ENCODE measurements at places on chromosomes 6 and 20. TPM values are rescaled to one million over a fixed set of nuclear protein-coding genes. Genes with fewer than 3 reads are reported as not detected.

DNA sequence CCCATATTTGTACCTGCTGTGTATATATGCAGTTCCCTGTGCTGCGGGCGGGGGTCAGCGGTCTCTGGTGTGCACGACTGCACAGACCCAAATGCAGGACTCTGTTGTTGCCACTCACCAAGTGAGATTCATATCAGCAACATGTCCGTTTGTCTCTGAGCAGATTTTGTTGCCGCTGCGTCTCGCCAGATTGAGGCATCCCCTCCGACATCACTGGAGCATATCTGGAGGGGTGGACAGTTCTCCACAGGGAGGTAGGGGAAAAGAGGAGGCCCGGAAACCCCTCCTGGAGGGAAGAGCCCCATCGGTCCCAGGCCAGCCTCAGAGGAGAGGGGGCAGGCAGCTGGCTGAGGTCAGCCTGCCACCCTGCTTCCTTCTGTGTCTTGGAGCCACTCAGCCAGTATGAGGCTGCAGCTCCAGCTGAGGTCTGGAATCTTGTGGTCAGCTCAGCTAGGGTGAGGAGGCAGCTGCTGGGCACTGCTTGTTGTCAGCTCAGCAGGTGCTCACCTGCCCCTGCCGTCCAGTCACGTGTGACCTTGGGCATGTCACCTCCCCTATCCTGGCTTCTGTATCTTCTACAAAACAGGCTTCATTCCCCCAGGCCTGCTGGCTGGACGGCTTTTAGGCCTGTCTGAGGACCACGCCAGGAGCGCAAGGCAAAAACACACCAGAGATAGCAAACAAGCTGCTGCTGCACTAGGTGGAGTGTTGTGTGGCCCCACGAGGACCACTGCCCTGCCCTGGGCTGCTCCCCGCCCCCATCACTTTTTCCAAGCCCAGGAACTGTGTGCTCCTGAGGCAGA, 47.1 kb downstream of the HNF4A start:
- DNase-seq: no peak

The JPH2 gene
- not detected for total RNA-seq

- no peak for DNase-seq
Measured at GRCh38 chr20:43541214-43541613, 17.6 kb upstream of the SGK2 start.

DNA sequence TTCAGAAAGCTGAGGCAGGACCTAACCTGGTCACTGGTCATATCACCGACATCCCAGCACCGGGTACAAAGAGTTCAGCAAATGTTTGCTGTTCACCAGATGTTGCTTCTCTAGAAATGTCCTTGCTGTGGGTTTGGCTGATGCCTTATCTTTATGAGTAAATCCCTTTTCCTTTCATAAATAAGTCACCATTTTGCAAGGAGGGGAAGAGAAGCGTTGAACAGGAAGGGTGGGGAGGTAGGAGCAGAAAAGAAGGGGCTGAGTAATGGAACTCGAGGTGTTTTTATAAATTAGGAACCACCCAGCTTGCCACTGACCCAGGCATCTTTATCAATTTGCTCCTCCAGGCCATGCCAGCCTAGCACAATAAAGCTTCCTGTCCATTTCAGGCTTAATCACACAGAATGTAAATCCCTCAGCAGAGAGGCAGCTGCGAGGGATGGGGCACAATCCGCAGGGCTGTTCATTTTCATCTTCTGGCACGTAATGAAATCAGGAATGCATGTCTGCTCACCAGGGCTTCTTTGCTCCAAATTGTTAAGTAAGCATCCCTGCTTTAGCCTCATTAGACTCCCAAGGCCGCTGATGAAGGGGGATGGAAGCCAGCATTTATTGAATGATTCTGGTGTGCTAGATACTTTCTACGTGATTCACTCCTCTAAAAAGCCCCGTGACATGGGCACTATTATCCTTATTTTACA, 371.9 kb upstream of the CHD6 start:
- no peak for DNase-seq

- DNase-seq: no peak
Measured at GRCh38 chr6:143579703-143580102, 68.2 kb upstream of the FUCA2 start.
